GM06990 (cell line): ENCODE measurements at places on chromosomes 1 and 21.

- DNase-seq: no peak
Observed at GRCh38 chr1:37096523-37096922, 62.2 kb upstream of the GRIK3 start.

DNA sequence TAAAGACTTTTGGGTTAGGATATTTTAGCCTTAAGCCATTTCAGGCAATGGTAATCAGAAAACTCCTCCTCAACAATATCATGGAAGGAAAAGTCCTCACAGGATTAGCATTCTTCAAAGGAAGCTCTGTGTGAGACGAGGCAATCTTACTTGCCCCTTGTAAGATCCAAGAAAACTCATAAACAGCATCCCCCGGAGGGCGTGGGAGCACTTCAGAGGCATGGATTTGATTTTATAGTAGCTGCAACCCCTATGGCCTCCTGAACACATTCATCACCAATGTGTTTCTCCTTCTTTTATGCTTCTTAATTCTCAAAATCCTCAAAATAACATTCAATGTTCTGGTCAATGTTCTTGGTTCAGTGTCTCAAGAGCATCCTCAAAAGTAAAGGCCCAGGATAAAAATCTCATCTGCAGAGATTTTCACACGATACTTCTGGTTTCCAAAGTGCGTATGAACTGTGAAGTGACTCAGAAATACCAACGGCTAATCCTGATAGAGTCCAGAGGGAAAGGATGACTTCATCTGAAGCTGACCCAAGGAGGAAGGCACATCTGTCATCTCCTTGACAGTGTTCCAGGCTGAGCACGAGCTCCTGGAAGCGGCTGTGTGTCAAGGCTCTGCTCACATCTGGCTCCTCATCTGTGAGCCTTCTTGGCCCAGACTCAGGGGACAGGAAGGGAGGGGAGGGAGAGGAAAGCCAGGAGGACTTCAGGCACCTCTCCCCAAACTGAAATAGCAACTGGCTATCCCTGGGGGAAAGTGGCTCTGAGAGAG, 49.3 kb upstream of the PSEN2 start:
- DNase-seq: no peak

DNA sequence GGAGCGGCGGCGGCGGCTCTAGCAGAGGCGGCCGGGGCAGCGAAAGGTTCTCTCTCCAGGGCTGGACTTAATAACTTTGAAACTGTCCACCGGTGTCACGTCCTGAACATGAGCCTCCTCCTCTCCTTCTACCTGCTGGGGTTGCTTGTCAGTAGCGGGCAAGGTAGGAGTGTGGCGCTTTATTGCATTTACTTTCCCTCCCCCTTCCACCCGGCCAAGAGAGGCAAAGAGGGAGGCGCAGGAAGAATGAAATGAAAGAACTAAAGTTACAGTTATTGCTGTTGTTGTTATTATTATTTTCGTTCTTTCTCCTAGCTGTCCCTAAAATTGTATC, 214 bp downstream of the NCAM2 start:
- DNase-seq: no peak

- DNase-seq: peak; percentile 41
Observed at GRCh38 chr1:179036844-179037465, 11.3 kb downstream of the FAM20B start.

GRCh38 chr1:69985901-69986439, 219.4 kb downstream of the LRRC40 start:
- no peak for DNase-seq

GRCh38 chr1:237258871-237259270, 216.9 kb downstream of the RYR2 start:
- no peak for DNase-seq

DNA sequence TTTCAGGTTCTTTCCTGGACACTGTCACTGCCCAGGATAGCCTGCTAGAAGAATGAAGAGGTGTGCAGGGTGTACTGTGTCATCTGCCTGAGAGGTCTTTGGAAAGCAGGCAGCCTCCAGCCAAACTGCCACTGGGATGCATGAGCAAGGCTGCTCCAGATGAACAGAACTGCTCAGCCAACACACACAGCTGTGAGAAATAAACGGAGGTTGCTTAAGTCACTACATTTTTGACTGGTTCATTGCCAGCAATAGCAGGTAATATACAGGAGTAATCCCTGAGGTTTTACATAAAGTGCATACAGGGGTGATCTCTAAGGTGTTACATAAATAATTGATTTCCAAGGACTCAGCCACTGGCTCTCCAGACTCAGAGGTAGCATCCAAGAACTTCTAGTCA, 516.9 kb downstream of the BRINP3 start:
- no peak for DNase-seq

DNA sequence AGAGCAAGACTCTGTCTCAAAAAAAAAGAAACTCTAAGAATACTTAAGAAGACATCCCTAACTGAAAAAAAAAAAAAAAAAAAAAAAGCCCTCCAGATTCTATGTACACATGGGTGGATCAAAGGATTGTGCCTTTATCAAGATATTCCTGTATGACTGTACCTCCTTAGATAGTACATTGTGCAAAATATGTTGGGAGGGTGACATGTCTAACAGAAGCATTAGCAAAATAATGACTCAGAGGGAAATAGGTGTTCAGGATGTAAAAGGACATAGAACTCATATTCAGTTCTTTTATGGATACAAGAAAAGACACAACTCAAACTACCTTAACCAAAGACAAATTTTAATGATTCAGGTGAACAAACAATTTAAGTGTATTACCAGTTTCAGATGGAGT, 269.8 kb upstream of the KAZN start:
- no peak for DNase-seq
